ENCODE measurements at places on chromosomes 2 and 18.
A peak's percentile ranks its signal among the peaks of the same experiment; 100 is the strongest.

- DNase-seq: no peak
Measured at GRCh38 chr2:121316986-121317385, 32.0 kb upstream of the TFCP2L1 start.

GRCh38 chr2:203949228-203949627 is 12.7 kb downstream of the ICOS start:
- DNase-seq: no peak

DNA sequence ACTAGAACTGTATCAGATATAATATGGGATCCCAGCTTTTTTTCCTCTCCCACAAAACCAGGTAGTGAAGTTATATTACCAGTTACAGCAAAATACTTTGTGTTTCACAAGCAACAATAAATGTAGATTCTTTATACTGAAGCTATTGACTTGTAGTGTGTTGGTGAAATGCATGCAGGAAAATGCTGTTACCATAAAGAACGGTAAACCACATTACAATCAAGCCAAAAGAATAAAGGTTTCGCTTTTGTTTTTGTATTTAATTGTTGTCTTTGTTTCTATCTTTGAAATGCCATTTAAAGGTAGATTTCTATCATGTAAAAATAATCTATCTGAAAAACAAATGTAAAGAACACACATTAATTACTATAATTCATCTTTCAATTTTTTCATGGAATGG is 77.7 kb upstream of the CSRNP3 start:
- no peak for DNase-seq

DNA sequence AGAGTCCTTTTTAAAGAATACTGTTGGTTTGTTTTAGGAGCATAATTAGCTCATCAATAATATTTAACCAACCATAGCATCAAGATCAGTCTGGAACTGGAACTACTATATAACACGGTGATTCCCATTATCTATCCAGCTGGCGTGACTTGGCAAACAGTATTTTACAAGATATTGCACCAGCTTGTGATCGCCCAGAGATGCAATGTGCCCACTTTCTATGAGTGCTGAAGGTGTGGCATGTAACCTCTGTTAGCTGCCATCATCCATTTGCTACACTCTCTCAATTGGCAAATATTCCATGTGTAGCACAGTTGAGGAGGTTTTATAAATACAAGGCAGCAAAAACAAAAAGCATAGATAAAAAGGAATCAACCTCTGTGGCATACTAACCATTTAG is 64.9 kb downstream of the FIGN start:
- DNase-seq: peak; percentile 36
